Adrenal gland (tissue), 19 donors: ENCODE measurements at places on chromosomes 6 and 20.

GRCh38 chr20:32463642-32464400 lies 105.7 kb downstream of the ASXL1 start:
- peak overlapping the region; percentile 64 for H3K27ac ChIP-seq
- peaks cover 20% of the 10 kb centered on the region for H3K4me1 ChIP-seq
- H3K4me3 ChIP-seq: no peak overlapping the region
- H3K36me3 ChIP-seq: peaks cover 7% of the 10 kb centered on the region

DNA sequence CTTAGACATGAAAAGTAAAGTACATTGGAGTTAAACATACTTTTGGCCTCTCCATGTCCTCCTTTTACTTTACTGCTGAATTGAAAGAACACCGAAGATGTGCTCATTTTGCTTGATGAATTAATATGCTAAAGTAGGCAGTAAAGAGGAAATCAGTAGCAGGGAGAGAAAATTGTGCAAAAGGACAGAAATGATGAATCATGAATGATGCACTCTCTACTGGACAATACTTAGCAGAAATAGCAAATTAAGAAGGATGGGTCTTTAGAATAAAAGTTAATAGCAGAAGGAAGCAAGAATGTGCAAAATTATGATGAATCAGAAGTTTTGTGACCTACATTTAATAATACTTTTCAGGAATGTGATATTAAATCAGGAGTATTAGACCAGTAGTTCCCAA lies 8.4 kb upstream of the SPINT3 start:
- H3K27ac ChIP-seq: no peak overlapping the region
- no peaks in the 10 kb centered on the region for H3K36me3 ChIP-seq
- H3K27me3 ChIP-seq: peaks cover 14% of the 10 kb centered on the region
- DNase-seq: no peak

DNA sequence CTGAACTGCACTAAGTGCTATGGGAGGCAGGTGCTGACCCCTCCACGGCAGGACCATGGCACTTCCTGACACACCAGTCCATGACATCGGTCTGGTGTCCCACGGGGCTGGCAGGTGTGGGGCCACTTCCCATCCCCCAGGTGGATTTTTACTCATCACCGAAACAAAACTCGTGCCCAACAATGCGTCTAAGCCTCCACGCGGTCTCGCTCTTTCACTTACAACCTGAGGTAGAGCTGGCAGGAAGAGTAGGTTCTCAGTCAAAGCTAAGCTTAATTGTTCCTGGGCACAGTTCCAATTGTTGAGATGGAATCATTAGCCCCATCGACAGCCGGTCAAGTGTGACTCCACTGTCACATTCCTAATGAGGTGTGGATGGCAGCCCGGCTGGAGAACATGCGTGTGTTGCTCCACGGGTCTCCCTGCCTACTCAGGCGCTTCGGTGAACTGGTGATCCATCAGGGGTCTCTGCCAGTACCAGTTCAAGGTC lies 125.7 kb downstream of the SLC23A2 start:
- H3K4me1 ChIP-seq: no peaks in the 10 kb centered on the region
- peak overlapping the region; percentile 15 for H3K27ac ChIP-seq
- H3K36me3 ChIP-seq: no peaks in the 10 kb centered on the region
- H3K27me3 ChIP-seq: no peaks in the 10 kb centered on the region
- no peak for DNase-seq

DNA sequence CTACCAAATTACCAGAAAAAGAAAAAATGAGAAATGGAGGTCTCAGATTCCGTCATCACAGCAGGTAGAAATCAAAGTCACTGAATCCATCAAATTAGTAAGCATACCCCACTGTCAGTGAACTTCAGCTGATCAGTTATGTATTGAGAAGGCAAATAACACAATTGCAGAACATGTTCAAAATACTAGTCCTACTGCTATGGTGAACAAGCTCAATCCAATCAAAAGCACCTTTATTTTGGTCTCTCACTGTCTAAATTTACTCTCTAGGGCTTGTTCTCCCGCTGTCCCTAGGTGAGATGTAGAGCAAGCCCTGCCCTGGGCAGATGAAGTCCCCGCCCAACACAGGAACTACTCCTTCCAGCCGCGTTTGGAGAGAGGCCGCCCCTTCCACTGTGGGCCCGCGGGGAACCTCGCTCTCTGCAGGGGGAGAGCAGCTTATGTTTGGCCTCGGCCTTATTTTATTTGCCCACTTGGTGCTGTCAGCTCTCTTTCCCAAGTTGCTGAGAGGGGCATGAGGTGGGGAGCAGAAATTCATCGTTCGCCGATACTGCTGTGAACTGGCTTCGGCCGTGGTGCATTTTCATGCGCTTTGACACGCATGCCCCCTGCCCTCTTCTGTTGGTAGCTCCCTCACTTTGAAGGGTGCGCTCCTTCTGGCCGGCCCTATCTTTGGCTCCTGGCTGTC lies 14.3 kb upstream of the MAP1LC3A start:
- H3K4me3 ChIP-seq: no peak overlapping the region
- H3K27me3 ChIP-seq: no peaks in the 10 kb centered on the region
- H3K4me1 ChIP-seq: no peaks in the 10 kb centered on the region
- H3K27ac ChIP-seq: no peak overlapping the region
- no peak for DNase-seq
- H3K36me3 ChIP-seq: peaks cover 22% of the 10 kb centered on the region
